Activated T-cell treated with anti-CD3 and anti-CD28 coated beads, Interleukin-2, amount 50 U/mL, for 72 hours (primary cell): ENCODE measurements at places on chromosomes 3 and 15. TPM values are rescaled to one million over a fixed set of nuclear protein-coding genes. Genes with fewer than 3 reads are reported as not detected.
A peak's percentile ranks its signal among the peaks of the same experiment; 100 is the strongest.

DNA sequence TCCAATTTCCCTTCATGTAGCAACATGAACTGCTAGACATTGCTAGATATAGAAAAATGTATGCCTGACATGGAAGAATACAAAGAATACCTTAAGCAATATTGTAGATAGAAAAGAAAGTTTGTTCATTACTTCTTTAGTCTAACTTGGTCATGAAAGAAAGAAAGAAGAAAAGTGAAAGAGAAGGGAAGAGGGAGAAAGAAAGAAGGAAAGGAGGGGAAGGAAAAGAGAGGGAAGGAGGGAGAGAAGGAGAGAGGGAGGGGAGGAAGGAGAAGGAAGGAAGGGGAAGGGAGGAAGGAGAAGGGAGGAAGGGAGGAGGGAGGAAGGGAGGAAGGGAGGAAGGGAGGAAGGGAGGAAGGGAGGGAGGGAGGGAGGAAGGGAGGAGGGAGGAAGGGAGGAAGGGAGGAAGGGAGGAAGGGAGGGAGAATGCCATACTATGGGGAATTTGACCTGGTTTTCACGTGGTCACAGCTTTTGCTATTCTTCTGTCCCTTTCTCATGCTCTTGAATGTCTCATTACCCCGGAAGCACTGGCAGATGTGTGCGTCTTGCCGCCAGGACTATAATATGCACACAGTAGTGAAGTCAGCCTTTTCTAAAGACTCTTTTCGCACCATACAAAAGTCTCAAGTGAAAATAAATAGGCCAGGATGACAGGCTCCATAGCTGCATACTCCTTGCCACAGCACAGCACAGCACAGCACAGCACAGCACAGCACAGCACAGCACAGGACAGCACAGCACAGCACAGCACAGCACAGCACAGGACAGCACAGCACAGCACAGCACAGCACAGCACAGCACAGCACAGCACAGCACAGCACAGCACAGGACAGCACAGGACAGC, 78.2 kb downstream of the CHAC1 start:
- no peak for DNase-seq

DNA sequence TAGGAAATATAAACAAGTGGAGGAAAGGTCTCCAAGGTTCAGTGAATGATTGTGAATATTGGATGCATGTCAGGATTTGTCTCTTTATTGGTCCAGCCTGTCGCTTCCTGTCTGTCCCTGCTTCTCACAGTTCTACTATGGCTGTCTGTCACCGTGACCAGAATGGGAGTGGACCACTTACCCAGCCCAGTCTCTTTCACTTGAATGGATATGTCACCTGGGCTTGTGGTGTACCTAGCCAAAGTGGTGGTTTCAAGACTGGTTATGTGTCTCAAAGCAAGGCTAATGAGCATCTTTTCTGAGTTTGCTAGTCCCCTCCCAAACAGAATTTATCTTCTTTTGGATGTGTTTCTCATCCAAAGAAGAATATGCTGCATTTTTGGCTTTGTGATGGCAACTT, 231.7 kb downstream of the PTPRG start:
- no peak for DNase-seq

GRCh38 chr3:141594357-141594756, 107.5 kb downstream of the RASA2 start:
- DNase-seq, result no peak

GRCh38 chr3:197511130-197511529, 44.6 kb downstream of the BDH1 start:
- no peak for DNase-seq

DNA sequence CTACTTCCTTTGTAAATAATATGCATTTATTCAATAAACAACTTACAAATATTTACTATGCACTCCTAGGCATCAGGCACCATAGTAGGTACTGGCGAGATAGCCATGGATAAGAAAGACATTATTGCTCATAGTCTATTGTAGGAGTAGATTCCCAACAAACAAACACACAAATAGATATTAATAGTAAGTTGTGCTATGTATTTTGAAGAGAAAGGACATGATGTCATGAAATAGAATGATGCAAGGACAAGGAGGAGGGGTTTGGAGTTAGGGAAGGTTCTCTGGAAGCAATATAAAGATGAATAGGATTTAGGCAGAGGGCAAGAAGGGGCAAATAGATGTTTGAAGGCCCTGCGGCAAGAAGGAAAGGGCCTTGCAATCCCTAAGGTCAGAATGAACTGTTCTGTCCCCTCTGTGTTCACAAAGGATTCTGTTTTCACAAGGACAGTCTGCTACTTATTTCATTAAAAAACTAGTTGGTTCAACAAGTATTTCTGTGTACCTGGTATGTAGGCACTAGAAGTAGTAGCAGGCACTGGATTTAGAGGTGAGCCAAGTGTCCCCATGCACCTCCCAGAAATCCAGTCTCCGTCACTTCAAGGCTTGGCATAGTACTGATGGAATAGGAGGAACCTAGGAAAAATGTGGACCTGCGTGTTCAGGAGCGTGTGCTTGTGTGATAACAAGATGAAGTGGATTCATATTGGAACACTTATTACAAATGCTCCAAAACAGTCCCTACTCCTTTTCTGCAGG, 231.8 kb upstream of the TPRG1 start:
- DNase-seq, result no peak

DNA sequence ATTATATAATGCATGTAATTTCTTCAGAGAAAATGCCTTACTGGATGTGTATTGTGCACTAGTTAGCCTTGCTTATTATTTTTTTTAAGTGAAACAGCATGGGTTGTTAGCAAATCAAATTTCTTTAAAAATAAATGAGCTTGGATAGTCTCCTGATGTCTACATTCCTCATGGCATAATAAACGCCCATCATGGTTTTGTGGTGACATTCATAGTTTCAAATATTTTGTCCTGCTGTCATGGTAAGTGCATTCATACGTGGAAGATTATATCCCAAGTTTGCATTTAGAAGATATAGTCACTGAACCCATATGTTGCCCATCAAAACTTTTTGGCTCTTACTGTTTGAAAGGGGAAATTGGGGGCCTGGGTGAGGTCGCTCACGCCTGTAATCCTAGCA, 130.7 kb downstream of the ALCAM start:
- no peak for DNase-seq

GRCh38 chr15:68208136-68208535, 3.0 kb upstream of the CALML4 start:
- DNase-seq, result no peak

- DNase-seq, result no peak
These were observed 7.2 kb downstream of the SPG21 start for GRCh38 chr15:64982472-64982871.

GRCh38 chr3:9398700-9399336, 1.4 kb downstream of the SETD5 start:
- DNase-seq, result peak; percentile 32

DNA sequence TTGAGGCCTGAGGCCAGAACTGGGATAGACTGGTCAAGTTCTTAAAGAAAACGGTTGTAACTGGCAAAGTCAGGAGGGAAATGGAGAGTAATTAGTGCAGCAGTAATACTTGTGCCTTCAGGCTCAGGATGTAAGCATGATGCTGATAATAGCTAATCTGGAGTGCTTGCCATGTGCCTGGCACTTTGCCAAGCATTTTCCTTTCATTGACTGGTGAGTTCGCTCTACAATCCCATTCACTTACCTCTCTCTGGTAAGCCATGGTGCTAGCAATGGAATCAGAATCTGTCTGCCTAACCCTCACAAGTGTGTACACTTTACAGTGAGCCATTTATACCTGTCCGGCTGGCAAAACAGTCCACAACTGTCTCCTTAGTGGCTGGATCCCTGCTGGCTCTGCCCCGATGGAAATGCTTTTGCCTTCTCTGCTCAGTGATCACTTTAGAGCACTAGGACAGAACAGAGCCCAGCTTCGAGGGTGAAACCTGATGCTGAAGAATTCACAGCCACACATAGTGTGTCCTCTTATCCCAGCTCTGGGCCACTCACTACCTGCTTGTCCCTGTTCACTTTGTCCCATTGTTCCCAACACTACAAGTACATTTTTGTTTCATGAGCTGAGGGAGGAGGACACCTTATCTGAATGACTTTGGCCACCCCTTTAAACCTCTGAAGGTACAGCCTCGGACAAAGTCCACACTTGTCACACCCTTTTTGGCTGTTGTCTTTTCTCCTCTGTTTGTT, 10.3 kb downstream of the CHP1 start:
- no peak for DNase-seq

DNA sequence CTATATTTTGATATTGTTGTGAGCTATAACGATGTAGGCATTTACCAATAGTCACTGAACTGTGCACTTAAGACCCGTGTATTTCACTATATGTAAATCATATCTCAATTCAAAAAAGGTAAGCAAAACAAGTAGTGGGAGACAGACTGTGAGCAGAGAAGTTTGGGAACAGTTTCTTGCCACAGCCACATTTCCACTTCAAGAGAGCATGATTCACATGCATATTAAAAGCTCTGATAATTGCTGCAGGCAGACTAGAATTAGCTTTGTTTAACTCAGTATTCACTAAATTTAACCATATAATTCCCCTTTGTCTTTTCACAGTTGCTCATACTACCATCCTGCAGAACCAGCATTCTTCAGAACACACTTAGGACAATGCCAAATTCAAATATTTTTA, 168.4 kb upstream of the ZNF385D start:
- DNase-seq, result no peak

DNA sequence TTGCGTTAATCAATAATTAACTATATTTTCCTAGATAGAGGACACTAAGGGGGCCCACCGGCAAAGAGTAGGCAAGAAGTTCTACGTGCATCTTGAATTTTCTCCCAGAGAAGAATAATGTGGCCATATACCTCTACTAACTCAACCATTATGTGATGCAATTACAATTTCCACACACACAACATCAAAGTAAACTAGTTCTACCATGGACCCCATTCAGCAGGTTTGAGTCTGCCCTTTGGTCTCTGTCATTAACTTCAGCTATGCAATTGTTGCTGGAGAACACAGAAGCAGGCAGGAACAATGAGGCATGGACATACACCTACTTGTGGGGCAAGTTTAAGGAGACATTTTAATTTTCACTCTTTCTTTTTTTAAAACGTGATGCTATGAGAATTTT, 705.9 kb downstream of the PDCD6IP start:
- no peak for DNase-seq

DNA sequence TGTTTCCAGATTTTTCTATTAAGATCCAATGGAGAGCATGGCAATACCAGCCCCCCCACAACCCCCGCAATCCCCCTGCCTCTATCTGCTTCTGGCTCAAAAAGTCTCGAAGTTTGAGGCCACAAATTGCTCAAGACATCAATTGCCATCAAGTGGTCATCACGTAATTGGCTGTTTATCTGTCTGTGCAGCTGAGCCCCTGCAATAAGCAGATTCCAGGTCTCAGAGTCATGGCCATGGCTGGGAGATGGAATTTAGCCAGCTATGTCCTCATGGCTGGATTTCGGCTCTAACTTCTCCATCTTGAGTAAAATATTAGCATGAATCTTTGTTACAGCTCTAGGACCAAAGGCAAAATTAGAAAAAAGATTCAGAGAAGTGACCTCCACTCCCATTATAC, 22.7 kb downstream of the SSUH2 start:
- DNase-seq, result no peak

- DNase-seq, result no peak
These were observed 51.8 kb upstream of the PPARG start for GRCh38 chr3:12237076-12237475.

GRCh38 chr3:14448756-14449727, 46.6 kb downstream of the SLC6A6 start:
- no peak for DNase-seq

DNA sequence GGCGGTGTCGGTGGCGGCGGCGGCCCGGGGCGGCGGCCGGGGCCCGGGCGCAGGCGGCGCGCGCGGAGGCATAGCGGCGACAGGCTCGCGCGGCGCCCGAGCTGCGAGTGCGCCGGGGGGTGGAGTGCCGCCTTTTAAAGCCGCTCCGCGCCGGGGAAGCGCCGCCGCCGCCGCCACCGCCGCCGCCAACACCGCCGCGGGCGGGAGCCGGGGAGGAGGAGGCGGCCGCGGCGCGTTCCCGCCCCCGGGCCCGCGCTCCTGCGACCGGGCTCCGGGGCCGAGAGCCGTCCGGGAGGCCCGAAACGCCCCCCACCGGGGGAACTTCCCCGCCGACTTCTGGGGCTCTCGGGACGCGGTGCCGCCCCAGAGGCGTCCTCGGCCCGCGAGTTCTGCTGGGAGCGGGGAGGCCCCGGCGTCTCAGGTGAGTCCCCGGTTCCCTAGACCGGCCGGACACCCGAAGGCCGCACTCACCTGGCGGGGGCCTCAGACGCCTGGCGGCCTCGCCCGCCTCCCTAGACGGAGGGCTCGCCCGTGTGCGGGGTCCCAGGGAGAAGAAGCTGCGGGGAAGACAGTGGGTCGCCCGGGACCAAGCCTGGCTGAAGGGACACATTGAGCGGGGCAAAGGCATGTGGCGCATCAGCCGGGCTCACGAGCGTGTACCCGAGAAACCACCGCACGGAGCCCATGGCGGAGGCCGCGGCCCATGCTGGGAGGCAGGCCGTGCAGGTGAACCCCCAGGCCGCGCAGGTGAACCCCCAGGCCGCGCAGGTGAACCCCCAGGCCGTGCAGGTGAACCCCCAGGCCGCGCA, at the start of gene PCSK6:
TSS of gene PCSK6 (minus strand) at position 109 of the 809 bp plus-strand sequence. CDS start at position 72, 37 bp downstream.
- DNase-seq, result peak; percentile 19

ATP8B4 gene
- 21.3 TPM for total RNA-seq

NR1I2 gene
- total RNA-seq, result 0.17 TPM

TMEM43 gene
- 39.9 TPM for total RNA-seq

PPM1L gene
- 7.8 TPM for total RNA-seq

GOLGA6B gene
- total RNA-seq, result 0.51 TPM

MOBP gene
- total RNA-seq, result not detected

FBLN2 gene
- 0.49 TPM for total RNA-seq

FBXO40 gene
- total RNA-seq, result not detected
